ENCODE measurements at places on chromosomes 7 and 10.

- DNase-seq: no peak
Measured at GRCh38 chr10:29471544-29471859, 163.3 kb downstream of the SVIL start.

GRCh38 chr10:49322371-49323170 lies 23.6 kb downstream of the C10orf71 start:
- no peak for DNase-seq

- no peak for DNase-seq
Measured at GRCh38 chr10:127549009-127549408, at the start of gene NPS. NPS (plus strand) TSS chr10:127549309; CDS start chr10:127549369, 60 bp downstream.

DNA sequence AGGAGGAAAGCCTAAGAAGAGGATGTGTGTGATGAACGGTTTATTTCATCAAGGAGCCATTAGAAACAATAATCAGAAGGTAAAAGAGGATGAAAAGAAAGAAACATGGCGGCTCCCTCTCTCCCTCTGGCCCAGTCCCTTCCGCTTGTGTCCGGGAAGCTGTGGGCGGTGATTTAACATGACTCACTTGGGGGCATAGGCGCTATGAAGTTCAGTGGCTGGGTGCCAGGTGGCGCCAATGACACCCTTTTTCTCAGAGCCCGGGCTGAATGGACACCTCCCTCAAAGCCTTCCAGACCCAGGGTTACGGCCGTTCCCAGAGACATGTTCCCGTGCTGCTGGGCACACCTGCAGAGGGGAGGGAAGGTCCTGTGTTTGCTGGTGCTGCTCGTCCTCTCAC lies 244.0 kb downstream of the SKAP2 start:
- no peak for DNase-seq

GRCh38 chr10:125641398-125641797 lies 41.6 kb downstream of the TEX36 start:
- no peak for DNase-seq

DNA sequence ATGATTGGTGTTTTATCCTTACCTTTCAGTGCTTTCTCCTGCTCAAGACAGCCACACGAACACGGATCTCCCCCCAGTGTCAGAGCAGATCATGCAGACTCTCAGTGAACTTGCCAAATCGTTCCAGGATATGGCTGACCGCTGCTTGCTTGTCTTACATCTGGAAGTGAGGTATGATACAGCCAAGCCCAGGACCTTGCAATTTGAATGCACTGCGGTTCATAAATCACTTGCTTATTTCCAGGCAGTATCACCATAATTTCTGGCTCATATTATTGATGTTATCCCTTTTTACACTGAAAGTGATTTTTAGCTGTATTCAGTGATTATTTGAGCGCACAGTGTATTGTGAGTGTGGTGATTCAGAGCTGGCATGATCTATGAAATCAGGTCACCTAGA lies 129.7 kb upstream of the LRGUK start:
- DNase-seq: no peak

DNA sequence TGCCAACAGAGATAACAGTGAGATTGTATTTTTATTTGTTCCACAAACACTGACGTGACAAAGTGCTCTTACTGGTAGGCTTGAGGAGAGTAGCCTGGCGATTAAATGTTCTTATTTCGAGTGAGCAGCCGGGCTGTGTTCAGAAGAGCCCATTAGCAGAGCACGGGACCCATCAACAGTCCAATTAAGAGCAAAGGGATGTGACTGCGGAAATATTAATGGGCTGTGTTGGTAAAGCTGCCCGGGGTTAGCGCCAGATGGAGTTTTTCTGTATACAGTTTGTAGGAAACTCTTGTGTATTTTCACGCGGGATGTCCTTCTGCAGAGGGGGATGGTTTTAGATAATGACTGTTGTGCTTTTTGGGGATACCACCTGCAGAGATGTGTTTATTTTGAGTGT lies 104.3 kb downstream of the KIAA1217 start:
- no peak for DNase-seq

All from NCI-H1048 (cell line).